ENCODE measurements at places on chromosomes 2 and 18.

DNA sequence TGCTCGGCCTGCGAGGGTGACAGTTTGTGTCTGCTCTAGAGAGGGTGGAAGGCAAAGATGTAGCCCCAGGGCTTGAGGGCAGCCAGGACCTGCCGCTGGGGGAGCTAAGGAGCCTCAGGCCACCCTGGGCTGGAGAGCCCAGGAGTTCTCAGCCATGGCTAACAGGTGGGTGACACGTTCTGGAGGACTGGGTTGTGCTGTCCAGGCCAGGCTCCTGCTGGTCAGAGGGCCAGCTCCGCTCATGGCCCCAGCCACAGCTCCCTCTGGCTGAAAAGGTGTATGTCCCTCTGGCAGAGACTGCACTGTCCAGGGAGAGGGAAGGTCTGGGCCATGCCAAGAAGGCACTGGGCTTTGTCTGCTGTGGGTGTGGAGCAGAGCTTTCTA lies 19.2 kb downstream of the TMEM185B start:
- DNase-seq: no peak

- DNase-seq: no peak
Observed at GRCh38 chr2:234251326-234252271, 201.1 kb downstream of the SPP2 start.

- DNase-seq: no peak
Observed at GRCh38 chr2:24672589-24672988, 120.6 kb downstream of the PTRHD1 start.

DNA sequence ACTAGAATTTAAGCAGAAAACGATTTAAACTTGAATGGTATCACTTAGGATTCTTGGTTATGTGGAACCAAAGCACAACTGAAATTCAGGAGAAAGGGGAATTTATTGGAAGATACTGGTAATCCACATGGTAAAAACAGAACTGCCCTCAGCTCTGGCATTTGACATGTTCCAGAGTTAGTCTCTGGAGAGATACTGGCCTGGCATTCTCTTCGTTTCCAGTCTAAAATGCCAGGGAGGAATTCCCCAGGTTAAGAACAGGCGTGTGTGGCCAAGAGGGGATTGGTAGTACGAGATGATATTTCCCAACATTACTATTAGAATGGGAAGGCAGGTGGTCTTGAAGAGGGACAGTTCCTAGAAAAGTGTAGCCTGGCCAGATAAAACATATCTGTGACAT lies 68.5 kb upstream of the TXNDC2 start:
- DNase-seq: no peak

Measured in brain (organoid and tissue), 16 donors.